ENCODE measurements at places on chromosomes 13 and 19. TPM values are rescaled to one million over a fixed set of nuclear protein-coding genes. Genes with fewer than 3 reads are reported as not detected.

Gene RASIP1
- 2.7 TPM for total RNA-seq

GRCh38 chr19:29805031-29805965 lies 6.5 kb upstream of the CCNE1 start:
- no peak for DNase-seq

DNA sequence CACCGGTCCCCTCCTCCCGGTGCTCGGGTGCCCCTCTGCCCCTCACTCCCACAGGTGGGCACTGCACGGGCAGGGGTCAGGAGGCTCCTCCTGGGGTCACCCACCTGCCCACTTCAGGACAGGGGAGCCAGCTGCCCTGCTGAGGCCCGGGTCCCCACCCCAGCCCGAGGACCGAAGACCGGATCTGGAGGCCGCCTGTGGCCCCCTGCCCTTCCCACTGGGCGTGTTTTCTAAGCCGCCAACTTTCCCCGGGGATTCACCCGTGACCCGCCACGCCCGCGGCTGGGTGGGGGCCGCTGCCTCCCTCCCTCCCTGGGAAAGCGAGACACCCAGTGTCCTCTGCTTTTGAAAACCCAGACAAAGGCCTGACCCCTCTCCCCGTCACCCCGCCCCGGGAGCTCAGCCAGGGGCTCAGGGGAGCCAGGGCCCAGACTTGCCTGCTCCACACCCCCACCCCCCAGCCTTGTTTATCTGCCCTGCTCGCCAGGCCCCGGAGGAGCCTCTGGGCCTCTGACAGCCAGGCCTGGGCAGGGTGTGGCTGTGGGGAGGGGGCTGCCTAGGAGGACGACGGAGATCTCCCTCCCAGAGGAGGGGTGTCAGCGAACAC lies 1.3 kb downstream of the PALM start:
- DNase-seq: no peak

DNA sequence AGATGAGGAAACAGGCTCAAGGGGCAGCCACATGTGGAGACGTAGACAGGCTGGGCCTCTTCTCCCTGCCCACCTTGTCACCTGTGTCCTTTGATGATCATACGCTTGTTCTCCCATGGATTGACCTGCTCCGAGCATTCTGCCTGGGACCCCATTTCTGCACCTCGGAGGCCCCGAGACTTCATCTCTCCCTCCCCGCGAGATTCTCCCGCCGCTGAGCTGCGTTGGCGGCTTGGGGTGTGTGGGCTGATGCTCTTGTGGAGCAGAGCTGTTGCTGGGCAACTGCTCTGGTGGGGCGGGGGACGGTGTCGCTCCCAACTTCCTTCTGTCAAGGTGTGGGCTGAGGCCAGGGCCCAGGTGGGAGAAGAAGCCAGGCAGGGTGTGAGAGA lies 22.1 kb downstream of the MAST3 start:
- peak; percentile 31 for DNase-seq

DNA sequence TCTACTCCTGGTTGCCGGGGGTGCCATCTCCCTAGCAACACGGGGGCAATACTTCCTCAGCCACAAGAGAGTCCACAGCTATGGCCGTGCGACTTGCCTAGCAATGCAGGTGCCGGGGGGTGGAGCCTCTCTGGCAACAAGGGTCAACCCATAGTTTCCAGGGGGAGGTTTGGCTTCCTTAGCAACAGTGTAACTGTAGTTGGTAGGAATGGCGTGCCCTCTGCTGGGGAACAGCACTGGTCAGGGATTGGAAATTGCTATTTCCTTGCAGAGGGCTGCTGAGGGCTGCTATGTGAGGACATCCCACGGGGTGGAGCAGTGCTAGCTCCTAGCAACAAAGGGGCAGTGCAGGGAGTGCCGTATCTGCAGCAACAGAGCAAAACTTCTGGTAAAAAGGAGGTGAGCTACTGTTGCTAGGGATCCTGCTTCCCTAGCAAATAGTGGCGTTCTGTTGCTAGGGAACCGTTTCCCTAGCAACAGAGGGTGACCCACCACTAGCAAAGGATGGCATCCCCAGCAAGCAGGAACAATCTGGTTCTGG lies 7.0 kb upstream of the TMC4 start:
- DNase-seq: peak; percentile 85

Gene ZNF177
- total RNA-seq: 0.53 TPM

Gene ZNF382
- total RNA-seq: 0.49 TPM

DNA sequence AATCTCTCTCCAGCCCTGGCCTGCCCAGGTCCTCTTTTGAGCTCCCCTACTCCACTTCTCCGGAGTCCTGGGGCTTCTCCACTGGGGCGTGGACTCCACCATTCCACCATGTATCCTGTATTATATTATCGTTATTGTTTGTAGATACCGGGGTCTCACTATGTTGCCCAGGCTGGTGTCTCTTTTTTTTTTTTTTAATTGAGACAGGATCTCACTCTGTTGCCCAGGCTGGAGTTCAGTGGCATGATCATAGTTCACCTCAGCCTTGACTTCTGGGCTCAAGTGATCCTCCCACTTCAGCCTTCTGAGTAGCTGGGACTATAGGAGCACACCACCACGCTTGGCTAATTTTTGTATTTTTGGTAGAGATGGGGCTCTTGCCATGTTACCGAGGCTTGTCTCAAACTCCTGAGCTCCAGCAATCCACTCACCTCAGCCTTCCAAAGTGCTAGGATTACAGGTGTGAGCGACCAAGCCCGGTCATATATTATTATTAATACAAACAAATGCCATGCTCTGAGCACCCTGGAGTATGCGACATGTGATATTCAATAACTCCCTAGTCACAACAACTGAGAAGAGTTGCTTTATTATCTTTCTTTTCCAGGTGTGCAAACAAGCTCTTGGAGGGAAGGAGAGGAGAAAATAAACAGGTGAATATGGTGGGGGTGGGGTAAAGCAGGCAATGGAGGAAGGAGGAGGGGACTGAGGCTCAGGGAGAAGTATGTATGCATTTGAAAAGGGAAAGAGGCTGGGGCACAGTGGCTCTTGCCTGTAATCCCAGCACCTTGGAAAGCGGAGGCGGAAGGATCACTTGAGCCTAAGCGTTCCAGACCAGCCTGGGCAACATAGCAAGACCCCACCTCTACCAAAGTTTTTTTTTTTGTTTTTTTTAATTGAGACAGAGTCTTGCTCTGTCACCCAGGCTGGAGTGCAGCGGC lies 2.8 kb upstream of the CERS4 start:
- DNase-seq: no peak

GRCh38 chr13:47033216-47033615 lies 136.4 kb upstream of the HTR2A start:
- DNase-seq: no peak

Gene SPTBN4
- total RNA-seq: 0.15 TPM

Gene LEUTX
- total RNA-seq: not detected

GRCh38 chr13:51585696-51586095 lies 1.4 kb downstream of the WDFY2 start:
- no peak for DNase-seq

DNA sequence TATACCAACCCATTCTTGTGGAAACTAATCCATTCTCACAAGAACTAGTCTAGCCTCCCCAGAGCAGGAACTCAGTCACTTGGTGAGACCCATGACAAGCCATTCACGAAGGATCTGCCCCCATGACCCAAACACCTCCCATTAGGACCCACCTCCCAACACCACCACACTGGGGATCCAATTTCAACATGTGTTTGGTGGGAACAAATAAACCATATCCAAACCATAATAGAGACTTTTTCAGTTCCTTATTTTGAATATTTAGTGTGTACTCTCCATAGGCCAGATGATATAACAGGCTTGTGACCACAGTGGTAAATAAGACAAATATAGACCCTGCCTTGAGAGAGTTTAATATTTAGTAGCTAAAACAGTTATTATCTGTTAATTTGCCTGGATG lies 227.5 kb upstream of the SERP2 start:
- DNase-seq: no peak

GRCh38 chr13:79547211-79548195 lies 66.5 kb downstream of the NDFIP2 start:
- no peak for DNase-seq

GRCh38 chr13:28650284-28650683 lies 8.6 kb upstream of the POMP start:
- no peak for DNase-seq

DNA sequence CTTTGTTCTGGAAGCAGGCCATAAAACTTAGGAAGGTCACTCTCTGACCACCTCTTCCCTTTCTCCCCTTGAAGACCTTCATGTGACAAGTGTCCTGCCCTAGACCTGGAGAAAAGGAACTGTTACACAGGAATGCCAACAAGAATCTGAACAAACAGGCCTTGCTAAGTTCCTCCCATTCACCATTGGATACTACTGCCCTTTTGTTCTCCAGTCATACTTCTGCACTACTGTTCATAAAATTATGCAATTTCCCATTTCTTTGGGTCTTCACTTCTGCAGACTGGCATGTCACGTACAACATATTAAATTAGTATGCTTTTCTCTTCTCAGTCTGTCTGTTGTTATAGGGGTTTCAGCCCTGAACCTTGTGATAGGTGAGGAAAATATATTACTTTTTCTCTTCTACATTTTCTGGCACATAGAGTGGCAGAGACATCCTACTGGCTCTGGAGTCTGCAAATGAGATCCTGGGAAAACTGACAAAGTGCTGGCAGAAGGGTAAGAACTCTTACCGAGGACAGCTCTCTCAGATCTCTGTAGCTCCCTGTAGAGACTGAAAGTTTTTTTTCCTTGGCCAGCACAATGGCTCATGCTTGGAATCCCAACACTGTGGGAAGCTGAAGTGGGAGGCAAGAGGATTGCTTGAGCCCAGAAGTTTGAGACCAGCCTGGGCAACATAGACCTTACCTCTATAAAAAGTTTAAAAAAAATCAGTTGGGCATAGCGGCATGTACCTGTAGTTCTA lies 87.6 kb upstream of the SPRY2 start:
- no peak for DNase-seq

Gene IZUMO2
- total RNA-seq: not detected

Gene CEBPA
- 73.5 TPM for total RNA-seq

GRCh38 chr13:38577048-38577447 lies 109.8 kb upstream of the FREM2 start:
- DNase-seq: no peak

Gene IGFL3
- total RNA-seq: not detected

Gene ARRDC5
- total RNA-seq: 0.42 TPM

DNA sequence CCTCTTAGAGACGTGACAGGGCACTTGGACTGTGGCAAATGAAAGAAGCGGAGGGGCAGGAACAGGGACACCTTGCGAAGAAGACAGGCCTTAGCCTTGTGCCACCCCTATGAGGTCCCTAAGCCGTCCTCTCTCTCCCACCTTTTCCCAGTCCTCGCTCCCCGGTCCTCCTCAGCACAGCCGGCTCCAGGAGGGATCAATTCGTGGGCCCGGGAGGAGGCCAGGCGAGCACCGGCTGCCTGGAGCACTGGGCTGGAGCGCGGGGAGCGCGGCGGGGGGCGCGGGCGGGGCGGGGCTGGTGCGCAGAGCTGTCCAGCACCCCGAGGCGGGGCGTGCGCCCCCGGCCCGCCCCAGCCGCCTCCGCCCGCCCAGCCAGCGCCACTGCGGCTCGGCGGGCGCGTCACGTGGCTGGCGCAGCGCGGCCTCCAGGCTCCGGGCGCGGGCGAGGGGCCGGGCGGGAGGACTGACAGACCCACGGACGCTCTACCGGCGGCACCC lies at the start of gene LRP3:
TSS of gene LRP3 (plus strand) at position 466 of the 498 bp plus-strand sequence. CDS start 456 bp downstream, outside the sequence.
- DNase-seq: no peak

GRCh38 chr13:103224804-103225203 lies 158.6 kb upstream of the SLC10A2 start:
- no peak for DNase-seq

- DNase-seq: no peak
These were observed 38.0 kb downstream of the FBN3 start for GRCh38 chr19:8111376-8111775.

Gene CLEC11A
- 2.1 TPM for total RNA-seq

DNA sequence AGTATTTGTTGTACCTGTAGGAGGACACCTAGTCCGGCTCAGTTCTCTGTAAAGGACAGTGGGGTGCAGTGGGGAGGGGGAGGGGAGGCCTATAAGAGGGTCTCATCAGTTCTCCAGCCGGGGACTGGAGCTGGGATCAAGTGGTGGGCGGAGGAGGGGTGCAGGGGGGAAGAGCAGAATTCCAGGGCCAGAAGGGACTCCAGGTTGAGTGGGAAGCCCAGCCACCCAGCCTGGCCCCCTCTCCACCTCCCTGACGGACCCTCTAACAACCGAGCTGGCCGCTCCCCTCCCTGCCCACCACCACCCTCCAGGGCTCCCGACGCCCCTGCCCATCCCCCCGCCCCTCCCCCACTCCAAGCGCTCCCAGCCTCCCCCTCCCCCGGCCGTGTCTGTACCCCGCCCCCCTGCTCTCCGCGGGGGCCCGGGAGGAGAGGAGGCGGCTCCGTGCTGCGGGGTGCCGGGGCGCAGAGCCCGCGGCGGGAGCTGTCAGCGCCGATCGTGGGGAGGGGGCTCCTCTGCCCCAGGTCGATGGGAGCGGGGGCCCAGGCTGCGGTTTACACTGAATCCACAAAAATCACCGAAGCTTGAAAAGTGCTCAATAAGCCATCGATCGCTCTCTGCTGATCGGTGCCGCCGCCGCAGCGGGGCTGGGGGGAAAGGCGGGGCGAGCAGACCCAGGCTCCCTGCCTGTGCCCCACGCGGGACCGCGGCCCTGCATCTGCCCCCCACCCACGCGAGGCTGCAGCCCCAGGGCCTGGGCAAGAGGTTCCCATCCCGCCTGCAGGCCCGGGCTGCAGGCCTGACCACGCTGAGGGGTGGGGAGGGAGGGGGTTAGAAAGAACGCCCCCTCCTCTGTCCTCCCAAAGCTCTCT lies 34.6 kb upstream of the ONECUT3 start:
- DNase-seq: no peak

Gene C19orf18
- total RNA-seq: 0.47 TPM

Gene KL
- total RNA-seq: 2.0 TPM

DNA sequence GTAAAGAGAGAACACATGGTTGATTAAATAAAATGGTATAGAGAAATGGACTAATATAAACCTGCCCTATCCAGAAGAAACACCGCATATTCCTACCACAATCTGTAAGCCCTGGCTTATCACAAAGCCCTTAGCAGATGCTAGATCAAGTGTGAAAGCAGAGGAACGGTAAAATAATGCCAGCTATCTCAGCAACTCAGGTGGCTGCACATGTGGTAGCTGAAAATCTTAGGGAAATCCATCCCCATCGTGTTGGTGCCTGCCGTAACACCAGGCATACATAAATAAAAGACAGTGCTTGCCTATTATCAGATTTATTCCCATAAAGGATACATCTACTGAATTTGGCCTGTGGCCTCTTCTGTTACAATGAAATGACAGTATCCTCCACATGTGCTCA lies 304.1 kb upstream of the MAB21L1 start:
- no peak for DNase-seq

GRCh38 chr19:35272122-35272719 lies 3.5 kb downstream of the USF2 start:
- DNase-seq: no peak

Gene SLC10A2
- 0.09 TPM for total RNA-seq

DNA sequence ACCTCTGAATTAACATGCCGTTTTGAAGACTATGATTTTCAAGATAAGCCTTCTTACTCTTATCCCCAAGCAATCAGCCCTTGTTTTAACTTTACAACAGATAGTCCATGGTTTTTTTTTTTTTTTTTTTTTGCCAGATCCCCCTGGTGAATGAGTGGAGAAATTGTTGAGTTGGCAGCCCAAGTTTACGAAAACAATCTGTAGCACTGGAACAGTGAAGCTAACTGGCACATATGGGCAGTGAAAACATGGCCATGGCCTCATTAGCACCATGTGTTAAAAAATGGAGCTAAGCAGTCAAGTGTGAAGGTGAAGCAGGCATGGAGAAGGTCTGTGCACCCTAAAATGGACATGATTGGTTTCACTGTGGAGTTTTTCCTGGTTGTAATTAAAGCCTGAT lies 812.1 kb upstream of the MIR17HG start:
- no peak for DNase-seq

GRCh38 chr13:106710266-106710665 lies 142.3 kb upstream of the ARGLU1 start:
- no peak for DNase-seq

Data from left colon (tissue), 2 donors.